Bronchial epithelial cell (primary cell): ENCODE measurements at places on chromosomes 3 and 15.

- no peak for DNase-seq
These were observed 8.2 kb downstream of the RCN2 start for GRCh38 chr15:76939715-76940114.

GRCh38 chr3:170372190-170372879, 14.8 kb downstream of the SKIL start:
- no peak for DNase-seq

DNA sequence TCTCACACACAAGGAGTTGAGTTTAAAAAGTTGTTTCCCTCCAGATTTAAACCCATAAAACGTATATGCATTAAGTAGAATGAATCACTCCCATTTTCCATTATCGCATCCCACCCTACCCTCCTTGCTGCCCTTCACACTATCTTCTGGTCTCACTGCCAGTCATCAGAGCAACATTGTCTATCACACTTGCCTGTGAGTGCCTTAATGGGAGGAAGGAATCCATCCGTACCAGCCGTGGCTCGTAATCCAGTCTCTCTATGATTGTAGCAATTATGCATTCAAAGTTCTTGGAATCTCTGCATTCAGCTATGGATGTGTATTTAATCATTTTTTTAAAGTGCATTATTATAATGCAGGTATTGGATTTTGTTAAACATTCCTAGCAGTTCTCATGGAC, 1.9 kb downstream of the TMEM266 start:
- DNase-seq: no peak

GRCh38 chr3:121958801-121959200, 63.2 kb downstream of the ILDR1 start:
- no peak for DNase-seq

GRCh38 chr3:64441861-64442260, 216.6 kb upstream of the PRICKLE2 start:
- no peak for DNase-seq

GRCh38 chr3:151169262-151169947, 33.6 kb downstream of the GPR171 start:
- DNase-seq: no peak

- no peak for DNase-seq
These were observed 250.8 kb downstream of the XXYLT1 start for GRCh38 chr3:195020185-195020584.

GRCh38 chr15:43329217-43329959, 985 bp downstream of the LCMT2 start:
- peak; percentile 18 for DNase-seq

DNA sequence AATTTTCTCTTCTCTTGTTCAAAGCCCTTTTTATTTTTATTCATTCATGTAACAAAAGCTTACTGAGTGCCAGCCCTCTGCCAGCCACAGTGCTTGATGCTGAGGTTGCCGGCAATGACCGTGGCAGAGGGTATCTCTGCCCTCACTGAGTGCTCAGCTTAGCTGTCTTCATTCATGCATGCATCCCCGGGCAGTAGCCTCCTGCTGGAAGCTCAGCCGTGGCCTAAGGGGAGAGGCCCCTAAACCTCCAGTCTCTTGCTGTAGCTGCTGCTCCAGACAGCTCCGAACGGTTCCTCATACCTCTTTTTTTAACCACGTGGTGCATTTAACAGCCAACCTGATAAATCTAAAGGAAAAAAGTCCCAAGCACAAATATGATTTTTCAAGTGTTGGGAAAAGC, 34.6 kb upstream of the CCDC66 start:
- no peak for DNase-seq

- DNase-seq: no peak
These were observed 292.6 kb upstream of the DPH6 start for GRCh38 chr15:35838424-35839111.

DNA sequence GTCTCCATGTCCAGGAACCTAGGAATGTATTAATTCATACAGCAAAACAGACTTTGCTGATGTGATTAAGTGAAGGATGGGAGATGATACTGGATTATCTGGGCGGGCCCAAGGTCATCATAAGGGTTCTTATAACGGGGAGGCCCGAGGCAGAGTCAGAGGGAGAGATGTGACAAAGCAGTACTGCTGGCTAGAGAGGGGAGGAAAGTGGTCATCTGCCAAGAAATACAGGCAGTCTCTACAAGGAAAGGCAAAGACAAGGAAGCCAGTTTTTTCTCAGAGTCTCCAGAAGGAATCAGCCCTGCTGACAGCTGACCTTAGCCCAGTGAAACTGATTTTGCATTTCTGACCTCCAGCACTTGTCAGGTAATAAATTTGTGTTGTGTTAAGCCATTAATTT, 66.2 kb upstream of the CORO2B start:
- no peak for DNase-seq

DNA sequence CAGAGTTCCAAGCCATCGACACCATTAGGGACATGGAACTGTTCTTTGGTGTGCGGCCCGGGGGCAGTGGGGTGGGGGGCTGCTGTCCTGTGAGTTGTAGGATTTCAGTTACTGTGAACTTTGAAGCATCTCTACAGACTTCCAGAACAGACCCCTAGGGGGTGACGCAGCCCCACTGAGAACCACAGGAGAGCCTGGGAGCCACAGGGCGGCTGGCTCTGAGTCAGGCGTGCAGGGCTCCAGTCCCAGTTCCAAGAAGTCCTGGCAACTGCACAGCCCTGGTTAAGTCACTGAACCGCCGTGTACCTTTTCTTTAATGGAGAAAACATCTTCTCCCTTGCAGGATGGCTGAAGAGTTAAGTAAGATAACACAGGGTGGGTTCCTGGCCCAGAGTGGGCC, 23.5 kb upstream of the LRTM1 start:
- DNase-seq: peak; percentile 35

- DNase-seq: no peak
These were observed 94.0 kb downstream of the WDR76 start for GRCh38 chr15:43920815-43921214.

DNA sequence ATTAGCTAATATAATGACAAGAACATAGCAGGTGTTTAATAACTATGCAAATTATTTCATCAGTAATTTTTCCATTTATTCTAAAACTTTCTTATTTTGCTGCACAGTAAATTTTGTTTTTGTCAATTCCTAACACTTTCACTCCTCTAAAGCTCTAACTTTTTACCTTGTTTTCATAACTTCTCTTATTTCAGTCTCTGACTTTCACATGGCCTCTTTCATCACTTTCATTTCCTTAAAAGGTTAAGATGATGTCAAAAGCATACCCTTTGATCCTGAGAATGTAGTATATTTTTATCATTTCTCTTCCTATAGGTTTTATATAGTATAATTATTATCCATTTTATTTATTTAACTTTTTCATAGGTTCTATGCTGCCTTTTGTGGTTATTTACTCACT, 1325.8 kb upstream of the ALCAM start:
- DNase-seq: no peak

- DNase-seq: peak; percentile 15
These were observed 2.6 kb downstream of the LTF start for GRCh38 chr3:46462111-46462510.

DNA sequence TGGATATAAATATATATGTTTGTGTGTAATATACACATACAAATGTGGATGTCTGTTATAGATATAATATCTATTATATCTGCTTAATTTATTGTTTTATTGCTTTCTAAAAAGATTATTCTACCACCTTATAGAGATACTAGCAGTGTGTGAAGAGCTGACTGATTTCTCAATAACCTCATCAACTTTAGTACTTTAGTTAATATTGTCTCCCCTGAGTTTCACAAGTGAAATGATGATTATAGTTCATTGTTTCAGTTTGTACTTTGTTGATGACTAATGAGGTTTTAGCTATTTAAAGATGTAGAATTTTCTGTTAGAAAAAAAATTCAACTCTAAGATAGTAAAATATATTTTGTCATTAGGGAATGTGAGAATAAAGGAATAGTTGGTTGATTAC, 11.4 kb downstream of the RSRC1 start:
- DNase-seq: no peak

DNA sequence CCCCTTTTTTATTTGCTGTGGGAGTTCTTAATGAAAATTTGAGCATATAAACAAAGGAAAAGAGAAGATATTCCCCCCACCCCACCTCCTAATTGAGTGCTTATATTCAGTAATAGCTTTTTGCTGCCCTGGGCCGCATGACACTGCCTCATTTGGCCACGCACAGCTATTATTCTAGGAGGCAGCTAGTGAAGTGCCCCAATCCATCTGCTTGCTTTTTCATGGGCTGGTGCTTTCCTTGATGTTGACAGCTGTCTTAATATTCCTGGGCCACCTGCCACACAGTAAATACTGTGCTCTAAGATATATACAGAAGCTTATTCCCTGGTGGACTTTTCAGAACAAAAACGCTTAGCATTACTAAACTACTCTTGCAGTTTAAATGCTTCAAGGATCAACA, 3.8 kb upstream of the CRYBG3 start:
- no peak for DNase-seq

- DNase-seq: no peak
These were observed 753 bp downstream of the PLCH1 start for GRCh38 chr3:155744010-155744625.

DNA sequence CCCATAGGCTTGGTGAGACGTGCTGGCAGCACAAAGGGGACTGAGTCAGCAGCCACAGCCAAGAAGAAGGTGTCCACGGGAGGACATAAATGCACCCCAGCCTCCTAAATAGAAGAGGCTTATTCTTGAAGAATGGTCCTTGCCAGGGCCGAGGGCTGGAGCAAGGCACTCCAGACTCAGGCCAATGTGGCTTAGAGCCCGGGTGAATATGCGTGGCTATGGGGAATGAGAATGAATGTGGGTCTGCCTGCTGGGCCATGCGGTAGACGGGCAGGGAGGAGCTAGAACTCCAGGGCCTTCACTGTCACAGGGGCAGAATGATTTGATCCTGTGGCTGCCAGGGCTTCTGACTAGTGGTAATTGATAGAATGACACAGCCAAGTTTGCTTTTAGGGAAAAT, 34.0 kb downstream of the DHX30 start:
- DNase-seq: no peak

DNA sequence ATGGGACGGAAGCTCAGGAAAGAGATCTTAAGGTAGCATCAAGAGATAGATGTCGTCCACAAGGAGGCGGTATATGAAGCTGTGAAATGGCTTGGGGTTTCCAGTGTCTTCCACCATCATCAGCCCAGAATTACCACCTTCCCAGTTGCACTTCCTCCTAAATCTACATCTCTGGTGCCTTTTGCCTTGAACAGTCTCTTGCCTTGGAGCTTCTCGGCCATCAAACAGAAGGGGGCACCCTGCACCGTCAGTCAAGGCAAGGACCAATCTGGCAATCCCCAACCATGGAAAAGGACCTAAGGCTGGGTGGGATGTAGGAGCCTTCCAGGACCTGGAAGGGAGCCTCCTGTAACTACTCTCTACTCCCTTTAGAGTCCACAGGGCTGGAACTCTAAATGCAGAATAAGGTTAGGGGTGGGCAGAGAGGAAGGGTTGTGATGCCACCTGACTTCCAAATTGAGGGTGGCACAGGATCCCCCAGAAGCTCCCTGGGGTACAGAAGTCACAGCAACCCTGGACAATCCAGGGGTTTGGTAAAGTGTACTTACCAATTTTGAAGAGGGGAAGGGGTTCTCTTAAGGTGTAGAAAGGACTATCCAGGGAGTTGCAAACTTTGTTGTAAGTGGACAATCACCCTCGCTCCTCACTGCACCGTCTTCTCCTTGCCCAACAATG, 1.0 kb upstream of the RYR3 start:
- DNase-seq: peak; percentile 30

- DNase-seq: peak; percentile 65
These were observed 216.9 kb downstream of the IGSF11 start for GRCh38 chr3:118817748-118818165.

DNA sequence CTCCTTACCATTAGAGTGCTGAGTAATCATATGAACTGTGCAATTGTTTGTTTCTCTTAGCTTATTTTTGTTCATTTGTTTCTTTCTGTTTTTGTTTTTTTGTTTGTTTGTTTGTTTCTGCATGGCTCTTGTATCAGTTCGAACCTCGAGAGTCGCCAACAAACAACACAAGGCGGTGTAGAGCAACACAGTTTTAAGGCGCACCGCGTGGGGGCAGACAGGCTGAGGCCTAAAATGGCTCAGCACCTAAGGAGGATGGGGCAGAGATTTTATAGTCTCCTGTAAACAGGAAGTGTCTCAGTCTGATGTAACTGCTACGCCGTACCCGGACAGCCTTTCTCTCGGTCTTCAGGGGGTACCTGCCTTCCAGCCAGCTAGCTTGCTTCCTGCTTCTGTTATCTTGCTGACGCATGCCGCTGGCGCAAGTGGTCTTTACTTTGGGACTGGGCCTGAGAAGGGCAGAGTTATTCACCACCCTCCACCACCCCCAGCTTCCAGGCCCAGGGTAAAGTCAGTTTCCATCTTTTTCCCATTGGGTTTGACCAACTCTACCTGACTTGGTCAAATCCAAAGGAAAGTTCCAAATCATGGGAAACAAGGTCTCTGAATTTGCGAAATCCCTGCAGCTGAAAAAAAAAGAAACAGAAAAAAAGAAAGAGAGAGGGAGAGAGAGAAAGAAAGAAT, 25.8 kb upstream of the MFGE8 start:
- DNase-seq: no peak

DNA sequence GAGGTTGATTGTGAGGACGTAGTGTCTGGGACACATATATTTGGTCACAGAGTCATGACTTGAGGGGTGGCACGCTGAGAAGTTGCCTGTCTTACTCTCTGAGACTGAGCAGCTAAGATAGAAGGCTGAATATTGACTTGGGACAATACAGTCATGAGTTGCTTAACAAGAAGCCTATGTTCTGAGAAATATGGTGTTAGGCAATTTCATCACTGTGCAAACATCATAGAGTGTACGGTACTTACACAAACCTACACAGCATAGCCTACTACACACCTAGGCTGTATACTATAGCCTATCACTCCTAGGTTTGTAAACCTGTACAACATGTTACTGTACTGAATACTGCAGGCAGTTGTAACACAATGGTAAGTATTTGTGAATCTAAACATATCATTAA, 30.3 kb upstream of the SPESP1 start:
- DNase-seq: peak; percentile 40

- DNase-seq: no peak
These were observed 29.2 kb upstream of the MUC13 start for GRCh38 chr3:124963755-124964154.

GRCh38 chr3:82355228-82355627, 593.8 kb upstream of the GBE1 start:
- no peak for DNase-seq

GRCh38 chr15:51363383-51363782, 21.9 kb downstream of the GLDN start:
- DNase-seq: no peak

DNA sequence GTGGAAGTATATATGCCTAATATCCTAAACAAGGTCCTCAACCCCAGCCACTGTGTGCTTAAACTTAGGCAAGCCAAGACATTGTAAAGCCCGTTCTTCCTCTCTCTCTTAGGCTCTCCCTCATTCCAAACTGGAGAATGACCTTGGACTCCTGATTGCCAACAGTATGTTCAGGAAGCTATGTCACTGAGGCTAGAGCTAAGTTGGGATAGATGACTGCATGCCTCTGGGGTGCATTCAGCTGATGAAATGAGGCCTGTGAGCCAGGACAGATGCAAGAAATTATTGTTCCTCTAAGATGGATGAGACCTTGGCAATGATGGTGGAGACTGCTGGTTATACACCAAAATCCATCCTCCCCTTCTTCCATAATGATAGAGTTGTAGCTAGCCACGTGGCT, 27.9 kb upstream of the TBC1D21 start:
- no peak for DNase-seq

GRCh38 chr3:133964547-133964946, 65.2 kb downstream of the SLCO2A1 start:
- DNase-seq: no peak

- no peak for DNase-seq
These were observed 101.8 kb downstream of the LRRK1 start for GRCh38 chr15:101020945-101021344.
